ENCODE measurements at places on chromosomes 5 and 9. TPM values are rescaled to one million over a fixed set of nuclear protein-coding genes. Genes with fewer than 3 reads are reported as not detected.

The WDR38 gene
- not detected for total RNA-seq

The LHX3 gene
- not detected for total RNA-seq

The HACD4 gene
- not detected for total RNA-seq

The EXOC3 gene
- total RNA-seq, result 54.5 TPM

The PRR16 gene
- 2.6 TPM for total RNA-seq

The SLC36A2 gene
- total RNA-seq, result not detected

The IL13 gene
- 0.42 TPM for total RNA-seq

The KCNMB1 gene
- not detected for total RNA-seq

The RIC1 gene
- total RNA-seq, result 21.3 TPM

The ABLIM3 gene
- total RNA-seq, result 3.5 TPM

The LSM11 gene
- 4.8 TPM for total RNA-seq

The CD72 gene
- not detected for total RNA-seq

The FBP2 gene
- total RNA-seq, result not detected

All from A375 (cell line).